ENCODE measurements at places on chromosomes 2 and 18.

DNA sequence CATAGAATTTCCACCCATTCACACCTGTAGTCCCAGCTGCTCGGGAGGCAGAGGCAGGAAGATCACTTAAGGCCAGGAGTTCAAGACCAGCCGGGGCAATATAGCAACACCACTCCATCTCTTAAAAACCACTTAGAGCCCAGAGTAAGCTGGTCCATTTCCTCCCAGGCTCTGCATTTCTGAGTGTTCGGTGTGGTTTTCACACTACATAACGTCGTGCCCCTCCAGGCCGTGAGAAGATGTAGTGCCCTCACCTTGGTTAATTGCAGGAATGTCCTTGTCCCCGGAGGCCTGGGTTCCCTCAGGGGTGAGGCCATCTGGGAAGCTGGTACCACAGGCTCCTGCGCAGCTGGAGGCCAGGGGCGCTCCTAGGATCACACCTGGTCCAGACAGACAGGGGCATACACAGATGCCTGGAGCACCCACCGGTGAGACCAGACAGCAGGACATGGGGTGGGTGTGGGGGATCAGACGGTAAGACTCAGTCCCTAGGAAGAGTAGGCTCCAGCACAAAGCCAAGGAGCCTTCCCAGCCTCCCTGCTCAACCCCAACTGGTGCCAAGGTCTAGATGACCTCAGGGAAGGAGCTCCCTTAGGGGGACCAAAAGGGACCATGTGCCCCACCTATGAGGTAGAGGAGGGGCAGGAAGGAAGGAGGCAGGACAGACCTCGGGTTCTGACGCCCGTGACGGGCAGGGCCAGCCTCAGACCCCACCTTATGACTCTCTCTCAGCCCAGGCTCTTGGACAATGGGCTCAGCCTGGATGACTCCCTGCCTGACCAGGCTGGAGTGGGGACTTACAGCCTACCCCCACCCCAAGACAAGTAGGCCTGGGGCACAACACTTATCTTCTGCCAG is 752 bp downstream of the ASTL start:
- no peak for DNase-seq

DNA sequence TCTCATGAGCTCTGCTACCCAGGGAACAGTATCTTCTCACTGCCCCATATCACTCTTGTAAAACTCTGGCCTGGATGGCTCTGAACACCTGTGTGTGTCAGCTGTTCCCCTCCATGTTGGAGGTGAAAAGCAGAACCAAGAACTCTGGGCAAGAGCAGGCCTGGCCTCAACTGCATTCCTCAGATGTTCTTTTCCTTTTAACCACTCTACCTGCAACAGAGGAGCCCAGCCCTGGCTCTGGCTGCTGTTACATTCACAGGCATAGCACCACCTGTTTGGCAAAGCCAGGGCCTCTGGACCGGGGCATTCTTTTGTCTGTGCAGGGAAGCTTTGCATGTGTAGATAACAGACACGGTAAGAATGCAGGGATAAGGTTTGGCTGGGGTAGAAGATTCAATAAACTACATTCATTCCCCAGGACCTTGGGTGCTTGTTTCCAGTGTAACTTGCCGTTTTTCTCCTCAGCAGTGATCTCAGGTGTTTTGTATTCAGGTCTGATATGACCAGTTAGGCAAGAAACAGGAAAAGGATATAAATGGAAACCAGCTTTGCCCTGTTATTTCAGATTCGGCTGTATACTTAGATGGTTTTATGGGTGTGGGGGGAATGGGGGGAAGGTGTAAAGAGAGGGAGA is 95.1 kb downstream of the SPTBN1 start:
- no peak for DNase-seq

DNA sequence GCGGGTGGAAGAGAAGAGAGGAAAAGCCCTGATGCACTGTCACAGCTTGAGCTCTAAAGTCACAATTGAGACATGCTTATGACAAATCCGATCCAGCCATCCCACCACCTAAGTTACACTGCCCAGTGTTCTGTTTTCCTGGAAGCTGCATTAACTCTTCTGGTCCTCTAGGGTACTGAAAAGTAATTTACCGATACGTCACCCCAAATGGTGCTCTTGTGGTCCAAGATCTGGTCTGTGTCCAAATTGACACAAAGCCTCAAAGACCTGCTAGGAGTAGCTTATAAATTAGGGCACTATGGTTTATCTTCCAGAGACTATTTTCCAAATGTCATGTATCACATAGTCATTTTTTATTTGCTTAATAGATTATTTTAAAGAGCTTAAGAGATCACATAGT is 186.7 kb upstream of the ETAA1 start:
- DNase-seq, result no peak

- DNase-seq, result no peak
Observed at GRCh38 chr18:44374966-44375365, 305.7 kb upstream of the SETBP1 start.

DNA sequence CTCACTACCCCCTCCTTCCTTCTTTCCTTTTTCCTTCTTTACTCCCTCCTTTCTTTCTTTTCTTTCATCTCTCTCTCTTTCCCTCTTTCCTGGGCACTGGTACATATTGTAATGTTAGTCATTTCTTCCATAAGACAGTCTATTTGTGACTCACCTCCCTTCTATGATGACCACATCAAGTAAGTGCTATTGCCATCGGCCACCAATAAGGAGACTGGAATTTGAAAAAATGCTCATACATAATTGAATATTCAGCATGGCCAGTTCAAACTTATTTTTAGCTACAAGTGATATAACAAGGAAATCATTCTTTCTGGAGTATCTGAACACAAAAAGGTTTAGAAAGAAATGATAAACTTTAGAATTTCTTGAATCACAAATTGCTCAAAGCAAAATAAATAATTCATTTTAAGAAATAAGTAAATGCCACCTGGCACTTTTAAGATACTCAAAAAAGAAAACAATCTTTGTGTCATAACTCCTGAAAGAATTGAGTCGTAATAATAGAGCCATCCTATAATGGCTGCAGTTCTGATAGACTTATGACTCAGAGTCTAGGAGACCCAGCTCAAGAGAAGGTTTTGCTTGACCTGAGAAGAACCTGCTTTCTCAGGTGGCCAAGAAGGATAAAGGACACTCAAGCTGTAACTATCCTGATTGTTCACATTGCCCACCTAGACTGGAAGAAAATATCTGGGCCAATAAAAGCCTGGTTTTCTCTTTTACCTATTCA is 51.6 kb upstream of the CCBE1 start:
- no peak for DNase-seq

GRCh38 chr2:161745866-161746614 is 121.8 kb downstream of the SLC4A10 start:
- DNase-seq, result no peak

- DNase-seq, result no peak
Observed at GRCh38 chr2:118856978-118857676, 9.7 kb upstream of the EN1 start.

DNA sequence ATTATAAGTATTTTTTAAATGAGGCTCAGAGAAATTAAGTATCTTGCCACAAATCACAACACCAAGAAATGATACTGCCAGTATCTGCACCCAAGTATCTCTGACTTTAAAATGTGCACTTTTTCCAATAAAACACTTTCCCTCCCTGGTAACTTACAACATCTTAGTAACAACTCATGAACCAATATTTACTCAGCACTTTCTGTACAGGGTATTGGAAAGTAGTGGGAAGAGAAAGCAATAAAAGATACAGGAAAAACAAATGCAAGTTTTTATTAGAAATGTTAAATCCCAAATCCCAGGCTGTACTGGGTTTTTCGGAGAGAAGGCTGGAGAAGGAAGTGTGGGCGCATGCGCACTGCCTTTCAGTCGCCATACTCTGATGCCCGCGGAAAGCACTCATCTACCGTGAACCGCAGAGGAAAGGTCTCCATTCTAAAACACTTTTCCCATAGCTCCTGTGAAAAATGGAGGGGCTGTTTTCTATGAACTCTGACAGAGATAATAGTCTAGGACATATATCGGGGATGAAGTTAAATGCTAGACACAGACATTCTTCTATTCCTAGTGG is 52.1 kb downstream of the L3MBTL4 start:
- no peak for DNase-seq

DNA sequence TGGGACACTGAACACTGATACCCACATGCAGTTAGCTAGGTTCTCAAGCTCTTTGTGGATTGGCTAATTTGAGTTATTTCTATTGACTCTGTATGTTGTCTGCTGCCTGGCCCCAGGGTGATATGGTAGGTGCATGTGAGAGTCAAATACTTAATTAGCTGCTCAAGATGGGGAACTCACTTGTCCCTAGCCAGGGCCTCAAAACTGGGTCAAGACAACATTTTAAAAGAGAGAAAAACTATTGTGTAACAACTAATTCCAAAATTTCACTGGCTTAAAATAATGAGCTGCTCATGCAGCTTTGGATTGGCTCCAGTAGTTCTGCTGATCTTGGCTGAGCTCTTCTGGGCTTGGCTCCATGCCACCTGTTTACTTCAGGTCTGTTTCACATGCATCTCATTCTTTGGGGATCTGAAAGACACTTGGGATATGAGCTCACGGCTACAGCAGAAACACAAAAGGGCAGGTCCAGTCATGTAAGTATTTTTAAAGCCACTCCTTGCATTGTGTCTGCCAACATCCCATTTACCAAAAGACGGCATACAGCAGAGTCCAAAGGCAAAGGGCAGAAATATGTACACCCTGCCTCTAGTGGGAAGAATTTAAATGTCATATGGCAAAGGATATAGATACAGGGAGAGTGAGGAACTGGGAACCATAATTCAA is 716.8 kb downstream of the SUCLG1 start:
- DNase-seq, result no peak

DNA sequence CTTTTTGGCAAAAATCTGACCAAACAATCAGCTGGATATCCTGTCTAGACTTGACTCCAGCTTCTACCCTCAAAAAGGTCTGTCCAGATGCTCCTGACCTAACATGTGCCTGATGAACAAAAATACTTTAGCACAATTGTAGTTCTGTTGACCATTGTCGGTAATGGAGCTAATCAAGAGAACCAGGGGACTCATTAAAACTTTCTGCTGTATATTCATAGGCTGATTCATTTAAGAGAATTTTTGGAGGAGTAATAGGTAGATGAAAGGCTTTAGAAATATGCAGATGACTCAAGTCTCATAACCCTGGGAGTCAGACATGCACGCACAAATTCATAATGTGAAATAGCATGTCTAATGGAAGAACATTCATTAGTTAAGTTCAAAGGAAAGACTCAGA is 514.2 kb downstream of the TXNL1 start:
- no peak for DNase-seq

DNA sequence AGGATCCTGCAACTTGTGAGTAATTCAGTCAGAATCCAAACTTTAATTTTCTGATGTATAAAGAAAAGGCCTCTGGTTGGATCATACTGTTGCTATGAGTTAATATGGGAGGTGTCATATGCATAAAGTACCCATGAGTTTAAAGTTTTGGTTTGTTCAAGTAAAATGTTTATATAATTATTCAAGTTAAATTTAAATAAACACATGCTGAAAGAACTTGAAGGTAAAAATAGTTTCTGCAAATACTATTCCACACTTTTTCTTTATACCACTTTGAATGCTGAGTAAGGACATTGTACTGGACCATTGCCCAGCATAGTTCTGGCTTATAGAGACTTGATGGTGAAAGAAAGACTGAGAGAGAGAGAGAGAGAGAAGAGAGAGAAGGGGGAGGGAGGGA is 30.7 kb downstream of the PKP4 start:
- DNase-seq, result no peak

- no peak for DNase-seq
Observed at GRCh38 chr2:190527918-190528317, 6.6 kb downstream of the NEMP2 start.

DNA sequence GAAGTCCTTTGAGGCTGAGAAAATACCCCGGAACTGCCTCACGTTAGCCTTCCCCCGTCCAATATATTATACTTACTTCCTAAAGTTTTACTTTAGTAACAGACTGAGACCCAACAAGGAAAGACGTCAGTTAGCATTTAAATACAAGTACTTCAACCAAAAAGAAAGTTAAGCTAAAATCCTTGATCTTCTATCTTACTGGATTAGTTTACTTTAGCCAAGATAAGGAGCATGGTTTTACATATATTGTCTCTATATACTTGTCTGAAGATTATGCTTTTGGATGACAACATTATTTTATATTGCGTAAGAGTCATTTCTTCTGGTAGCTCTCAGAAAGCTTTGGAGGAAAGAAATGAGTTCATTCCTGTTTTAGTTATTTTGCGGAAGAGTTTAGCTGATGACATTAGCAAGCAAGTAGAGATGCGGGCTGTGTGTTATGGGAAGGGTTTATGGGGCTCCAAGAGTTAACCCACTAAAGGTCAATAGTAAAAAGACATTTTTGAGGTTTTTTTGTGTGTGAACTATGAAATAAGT is 532.9 kb downstream of the ZNF516 start:
- no peak for DNase-seq

DNA sequence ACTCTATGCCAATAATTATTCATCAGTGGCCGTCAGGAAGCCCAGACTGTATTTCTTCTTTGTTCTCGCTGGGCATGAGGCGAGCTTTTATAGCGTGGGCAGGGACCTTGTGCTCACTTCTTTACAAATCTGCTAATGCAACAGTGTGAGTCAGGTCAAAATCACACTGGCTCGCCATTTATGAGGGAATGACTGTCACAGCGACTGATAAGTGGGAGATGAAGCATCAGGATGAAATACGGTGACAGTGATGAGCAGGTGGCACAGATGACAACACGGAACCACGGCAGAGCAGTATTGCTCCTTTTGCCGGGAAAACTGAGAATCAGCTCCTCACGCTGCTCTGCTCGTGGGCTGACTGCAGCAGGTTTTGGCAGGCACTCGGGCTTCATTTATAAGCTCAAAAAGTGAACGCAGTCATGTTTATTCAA is 20.5 kb downstream of the TYMS start:
- DNase-seq, result no peak

DNA sequence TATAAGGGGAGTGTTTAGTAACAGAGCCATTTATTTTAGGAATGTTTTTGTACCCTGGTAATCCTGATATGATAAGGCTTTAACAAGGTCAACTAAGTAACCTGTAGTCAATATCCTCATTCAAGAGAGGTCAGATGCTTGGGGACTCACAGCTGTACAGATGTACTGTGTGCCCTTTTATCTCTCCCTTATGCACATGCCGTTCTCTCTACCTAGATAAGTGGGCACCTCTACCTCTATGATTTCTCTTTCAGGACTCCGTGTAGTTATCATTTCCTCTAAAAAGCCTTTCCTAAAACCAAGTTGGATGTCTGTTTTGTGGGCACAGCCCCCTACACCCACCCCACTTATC is 132.4 kb downstream of the BCL2 start:
- no peak for DNase-seq

- no peak for DNase-seq
Observed at GRCh38 chr2:181937473-181937872, 45.9 kb downstream of the ITPRID2 start.

DNA sequence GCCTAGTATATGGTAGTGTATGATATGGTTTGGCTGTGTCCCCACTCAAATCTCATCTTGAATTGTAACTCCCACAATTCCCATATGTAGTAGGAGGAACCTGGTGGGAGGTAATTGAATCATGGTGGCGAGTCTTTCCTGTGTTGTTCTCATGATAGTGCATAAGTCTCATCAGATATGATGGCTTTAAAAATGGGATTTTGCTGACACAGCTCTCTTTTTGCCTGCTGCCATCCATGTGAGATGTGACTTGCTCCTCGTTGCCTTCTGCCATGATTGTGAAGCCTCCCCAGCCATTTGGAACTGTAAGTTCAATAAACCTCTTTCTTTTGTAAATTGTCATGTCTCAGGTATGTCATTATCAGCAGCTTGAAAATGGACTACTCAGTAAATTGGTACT is 9.5 kb upstream of the SCN1A start:
- DNase-seq, result no peak
